ENCODE measurements at places on chromosomes 5 and 9.

GRCh38 chr5:12985142-12985541 lies 959.3 kb downstream of the DNAH5 start:
- no peak for DNase-seq

DNA sequence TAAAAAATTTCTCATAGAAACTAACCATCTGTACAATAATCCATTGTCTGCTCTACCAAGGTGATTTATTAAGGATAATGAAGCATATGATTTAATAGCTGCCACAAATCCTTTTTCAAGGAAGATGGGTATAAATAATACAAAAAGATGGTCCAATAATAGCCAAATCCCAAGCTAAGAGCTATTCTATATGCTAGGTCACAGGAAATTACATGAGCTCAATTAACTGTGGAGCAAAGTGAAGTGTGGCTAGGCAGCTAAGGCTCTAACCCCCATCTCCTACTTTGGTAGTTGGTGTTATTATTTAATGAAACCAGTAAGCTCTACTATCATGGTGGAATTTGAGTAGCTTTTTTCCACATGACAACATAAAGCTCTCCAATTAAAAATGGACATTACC lies 1045.0 kb upstream of the DMAC1 start:
- DNase-seq = no peak

- DNase-seq = no peak
These were observed 287.1 kb upstream of the ZNF462 start for GRCh38 chr9:106575823-106576222.

GRCh38 chr5:366541-367357 lies 45.2 kb downstream of the AHRR start:
- no peak for DNase-seq

DNA sequence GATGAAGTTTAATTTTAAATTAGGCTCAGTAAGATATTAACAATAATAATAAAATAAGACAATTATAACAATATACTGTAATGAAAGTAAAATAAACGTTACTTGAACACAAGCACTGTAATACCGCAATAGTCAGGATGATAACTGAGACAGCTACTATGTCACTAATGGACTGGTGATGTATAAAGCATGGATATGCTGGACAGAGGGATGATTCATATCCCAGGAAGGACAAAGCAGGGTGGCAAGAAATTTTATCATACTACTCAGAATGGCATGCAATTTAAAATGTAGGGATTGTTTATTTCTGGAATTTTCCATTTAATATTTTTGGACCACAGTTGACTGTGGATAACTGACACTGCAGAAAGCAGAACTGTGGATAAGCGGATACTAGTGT lies 196.9 kb downstream of the VPS13A start:
- DNase-seq = no peak

DNA sequence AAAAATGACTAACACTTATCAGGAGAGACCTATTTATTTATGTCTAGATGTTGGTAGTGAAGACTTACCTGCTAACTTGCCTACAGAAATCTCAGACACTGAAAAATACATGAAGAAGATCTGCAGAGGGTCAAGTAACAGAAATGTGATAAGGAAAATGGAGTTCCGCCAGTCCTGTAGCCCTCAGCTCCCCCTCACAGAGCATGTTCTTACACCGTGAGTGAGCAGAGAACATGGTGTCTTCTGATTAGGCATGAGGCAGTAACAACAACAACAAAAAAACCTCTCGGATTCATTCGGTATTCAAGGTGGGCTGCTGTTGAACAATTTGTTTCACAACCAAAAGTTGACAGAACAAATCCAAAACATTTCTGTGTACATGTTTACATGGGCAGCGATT lies 162.0 kb upstream of the SNX2 start:
- no peak for DNase-seq

GRCh38 chr5:62942384-62942783 lies 363.8 kb downstream of the LRRC70 start:
- DNase-seq = no peak

- DNase-seq = no peak
These were observed 2.5 kb downstream of the ARHGAP26 start for GRCh38 chr5:142772446-142773293.

GRCh38 chr5:159182691-159183090 lies 26.7 kb downstream of the RNF145 start:
- DNase-seq = no peak

DNA sequence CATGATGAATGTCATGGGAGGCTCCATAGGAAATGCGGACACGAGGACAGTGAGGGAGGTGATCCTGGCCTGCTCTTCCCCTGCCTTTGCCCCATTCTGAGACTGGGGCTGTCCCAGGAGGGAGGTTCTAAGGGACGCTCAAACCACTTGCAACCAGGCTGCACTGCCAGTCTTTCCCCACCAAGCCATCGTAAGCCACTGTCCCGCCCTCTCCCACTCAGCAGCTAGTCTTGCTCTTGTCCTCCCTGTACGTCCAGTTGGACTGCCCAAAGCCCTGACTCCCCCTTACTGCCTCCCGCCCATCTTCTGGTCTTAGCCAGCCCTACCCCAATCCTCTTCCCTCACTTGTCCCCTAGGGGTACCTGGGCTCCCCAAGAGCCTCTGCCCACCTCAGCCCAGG lies 115.7 kb downstream of the FSTL4 start:
- no peak for DNase-seq
